Hematopoietic multipotent progenitor cell treated with erythropoietin and hydrocortisone succinate and interleukin-3 and kit ligand, for 6 days (in vitro differentiated cells): ENCODE measurements at places on chromosomes 7 and 10.

GRCh38 chr7:102387064-102387463, 9.1 kb upstream of the PRKRIP1 start:
- no peak for DNase-seq

DNA sequence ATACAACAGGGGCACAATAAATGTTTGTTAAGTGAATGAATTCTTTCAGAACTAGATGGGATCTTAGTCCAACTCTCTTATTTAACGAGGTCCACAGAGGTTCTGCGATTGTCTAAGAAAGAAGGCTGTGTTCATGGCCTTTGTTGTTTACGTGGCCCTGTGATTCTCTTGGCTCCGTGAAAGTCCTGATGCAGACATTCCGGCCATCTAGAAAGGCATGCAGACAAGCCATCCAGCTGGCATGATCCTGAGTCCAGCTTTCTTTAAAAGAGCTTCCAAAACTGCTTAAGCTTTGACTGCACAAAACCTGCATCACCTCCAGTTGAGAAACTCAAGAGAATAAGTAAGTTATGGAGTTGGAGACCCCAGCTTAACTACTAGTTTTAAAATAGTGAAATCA, 26.0 kb downstream of the EGFR start:
- no peak for DNase-seq

GRCh38 chr10:130428936-130429335, 292.7 kb downstream of the GLRX3 start:
- DNase-seq: no peak

DNA sequence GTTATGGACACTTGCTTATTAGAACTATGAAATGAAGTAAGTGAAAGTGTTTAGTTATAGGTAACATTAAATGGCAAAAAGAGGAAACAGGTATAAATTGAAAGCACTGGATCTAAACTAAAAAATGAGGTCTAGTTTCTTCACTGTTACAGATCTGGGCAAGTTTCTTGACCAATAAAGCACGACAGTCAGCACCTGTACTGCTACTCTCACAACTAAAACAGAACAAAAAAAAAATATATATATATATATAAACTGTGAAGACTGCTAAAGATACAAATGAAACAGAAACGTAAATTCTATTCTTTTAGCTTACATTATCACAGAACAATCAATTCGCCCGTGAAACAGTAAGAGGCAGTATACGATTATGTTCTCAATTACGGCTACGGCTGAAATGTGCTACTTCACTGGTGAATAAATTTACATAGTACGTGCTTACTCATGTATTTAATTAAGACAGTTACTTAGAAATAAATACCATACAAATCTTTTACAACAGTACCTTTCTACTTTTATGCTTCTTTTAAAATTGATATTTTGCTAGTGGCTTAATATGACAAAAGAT, 4.2 kb downstream of the AHR start:
- peak; percentile 85 for DNase-seq

- peak; percentile 17 for DNase-seq
Observed at GRCh38 chr7:116525298-116525912, 569 bp downstream of the CAV1 start.

DNA sequence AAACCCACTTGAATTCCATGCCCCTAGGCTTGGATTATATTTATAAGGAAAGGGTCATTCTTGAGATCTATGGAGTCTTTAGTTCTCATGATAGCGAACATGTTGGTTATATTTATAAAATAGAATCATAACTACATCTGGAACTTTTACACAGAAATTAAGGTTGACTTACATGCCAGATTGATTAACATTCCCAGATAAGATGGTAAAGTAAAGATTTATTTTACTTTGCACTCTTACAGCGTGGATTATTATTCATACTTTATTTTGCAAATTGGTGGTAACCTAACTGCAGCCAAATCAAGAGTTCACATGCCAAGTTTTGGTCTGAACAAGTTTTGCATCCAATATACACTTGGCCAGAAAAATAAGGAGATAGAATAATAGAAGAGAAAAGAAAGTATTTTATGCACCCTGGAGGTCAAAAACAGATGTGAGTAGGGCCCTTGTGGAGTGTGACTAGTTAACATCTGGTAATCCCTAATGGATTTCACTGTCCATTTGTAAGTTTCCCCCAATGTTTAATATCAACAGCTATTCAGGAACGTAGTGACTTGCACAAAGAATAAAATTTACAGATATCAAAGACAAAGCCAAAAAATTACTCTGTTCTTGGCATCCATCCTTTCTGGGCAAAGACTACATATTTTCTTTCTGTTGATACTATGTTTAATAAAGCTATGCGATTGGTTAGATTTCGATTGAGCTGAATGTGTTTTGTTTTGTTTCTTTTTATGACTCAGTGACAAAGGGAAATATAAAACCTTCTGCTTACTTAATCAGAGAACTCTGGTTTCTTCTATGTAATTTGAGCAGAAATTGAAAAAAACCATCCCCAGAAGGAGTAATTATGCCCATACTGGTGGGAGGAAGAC, 10.1 kb upstream of the TMEM26 start:
- no peak for DNase-seq

DNA sequence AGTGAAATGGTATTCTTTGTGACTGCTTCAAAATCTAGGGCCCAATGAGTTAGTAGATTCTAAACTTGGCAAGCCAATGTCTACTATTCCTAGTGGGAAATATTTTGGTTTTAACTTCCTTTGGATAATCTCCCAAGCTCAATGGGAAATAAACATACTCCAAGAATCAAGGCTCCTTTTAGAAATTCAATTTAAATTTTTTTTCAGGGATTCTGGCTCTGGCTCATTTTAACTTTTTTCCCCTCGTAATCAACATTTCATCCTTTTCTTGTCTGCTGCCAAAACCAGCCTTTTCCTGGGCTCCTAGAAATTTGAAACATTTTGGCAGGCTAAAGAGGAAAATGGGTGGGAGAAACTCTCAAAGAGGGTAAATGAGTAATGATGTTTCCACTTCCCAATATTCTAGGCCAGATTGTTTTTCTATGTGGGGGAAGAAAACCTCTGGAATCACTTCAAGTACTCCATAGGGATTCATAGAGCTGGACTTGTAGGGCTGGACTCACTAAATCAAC, 85.6 kb upstream of the AGR3 start:
- DNase-seq: no peak

GRCh38 chr7:104552102-104552501, 223.7 kb downstream of the LHFPL3 start:
- DNase-seq: peak; percentile 68

DNA sequence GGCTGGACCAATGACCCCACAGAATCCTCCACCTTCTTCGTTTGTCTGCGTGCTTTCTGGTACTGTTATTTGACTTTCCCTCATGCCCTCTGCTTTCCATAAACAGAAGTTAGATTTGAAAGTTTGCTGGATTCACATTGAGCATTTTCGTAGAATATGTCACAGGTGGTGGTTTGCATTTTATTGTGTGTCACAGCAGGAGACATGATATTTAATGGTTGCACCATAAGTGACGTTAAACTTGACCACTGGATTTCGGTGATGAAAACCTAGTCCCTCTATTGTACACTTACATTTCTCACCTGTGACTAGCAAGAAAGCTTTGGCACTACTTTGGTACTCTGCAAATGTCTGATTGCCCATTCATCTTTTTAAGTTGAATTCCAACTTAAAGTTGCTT, 15.2 kb upstream of the MKX start:
- DNase-seq: no peak

- no peak for DNase-seq
Observed at GRCh38 chr7:2411815-2412586, 8.6 kb downstream of the CHST12 start.

- no peak for DNase-seq
Observed at GRCh38 chr10:19767876-19768275, 48.4 kb upstream of the PLXDC2 start.

DNA sequence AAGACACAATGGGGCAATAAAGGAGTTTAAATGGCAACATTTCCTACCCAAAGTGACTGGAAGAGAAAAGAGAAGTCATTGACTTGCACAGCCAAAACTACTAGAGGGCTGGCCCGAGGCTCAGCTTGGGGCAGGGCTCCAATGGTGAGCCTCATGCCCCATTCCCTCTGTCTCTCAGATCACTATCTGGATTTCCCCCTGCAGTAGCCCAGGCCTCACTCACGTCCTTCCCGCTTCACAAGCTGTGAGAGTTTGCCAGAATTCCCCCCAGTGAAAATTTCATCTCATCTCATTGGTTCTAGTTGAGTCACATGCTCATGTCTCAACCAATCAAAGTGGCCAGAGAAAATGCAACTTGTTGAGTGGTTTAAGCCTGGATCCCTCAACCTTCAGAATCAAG, 181.3 kb downstream of the WDR11 start:
- DNase-seq: no peak

DNA sequence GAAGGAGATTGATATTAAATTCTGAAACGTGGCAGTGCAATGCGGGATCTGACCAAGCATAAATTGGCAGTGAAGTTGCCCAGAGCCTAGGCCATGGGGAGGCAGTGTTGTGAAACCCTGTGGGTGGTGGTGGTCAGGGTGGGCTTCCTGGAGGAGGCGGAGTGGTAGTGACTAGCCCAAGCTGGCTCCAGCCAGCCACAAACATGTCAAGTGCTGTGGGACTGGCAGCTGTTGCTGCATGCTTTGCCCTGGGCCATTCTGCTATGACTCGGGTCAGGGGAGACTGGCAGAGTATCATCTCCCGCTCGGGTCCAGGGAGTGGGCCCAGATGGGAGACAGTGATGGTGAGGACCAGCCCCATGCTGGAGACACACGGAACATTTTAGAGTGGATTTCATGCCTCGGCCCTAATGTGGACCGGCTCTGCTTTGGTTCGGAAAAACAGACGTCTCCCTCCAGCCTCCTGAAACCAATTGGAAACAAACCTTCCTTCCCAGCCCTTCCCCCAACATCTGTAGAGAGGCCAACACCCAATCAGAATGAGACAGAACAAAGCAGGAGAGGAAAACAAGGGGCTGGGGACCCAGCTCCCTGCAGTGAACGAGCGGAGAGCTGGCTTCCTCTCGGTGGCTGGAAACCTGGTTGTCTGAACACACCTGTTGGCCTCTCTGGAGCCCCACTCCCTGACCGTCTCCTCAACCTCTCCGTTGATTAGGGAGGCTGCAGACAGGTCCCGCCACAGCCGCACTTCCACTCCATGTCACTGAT, 58.2 kb downstream of the TMEM270 start:
- DNase-seq: no peak

DNA sequence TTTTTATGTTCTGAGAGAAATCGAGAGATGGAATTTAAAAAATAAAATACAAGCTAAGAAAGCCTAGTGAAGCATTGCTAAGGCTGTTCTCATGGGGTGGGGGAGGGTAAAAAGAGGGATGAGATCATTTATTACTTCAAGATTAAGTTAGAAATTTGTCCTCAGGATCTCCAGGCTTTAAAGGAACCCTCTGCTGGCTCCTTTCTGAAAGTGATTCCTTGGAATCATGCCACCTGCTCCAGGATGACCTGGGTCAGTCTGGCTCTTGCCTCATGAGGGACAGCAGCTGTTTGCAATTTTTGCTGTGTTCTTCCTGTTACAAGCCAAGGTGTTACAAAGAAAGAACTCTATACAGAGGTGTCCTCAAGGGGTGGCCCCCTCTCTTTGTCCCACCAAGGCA, 69.8 kb downstream of the CDK1 start:
- no peak for DNase-seq
